Fibroblast of lung (primary cell): ENCODE measurements at places on chromosomes 1 and 21. TPM values are rescaled to one million over a fixed set of nuclear protein-coding genes. Genes with fewer than 3 reads are reported as not detected.

DNA sequence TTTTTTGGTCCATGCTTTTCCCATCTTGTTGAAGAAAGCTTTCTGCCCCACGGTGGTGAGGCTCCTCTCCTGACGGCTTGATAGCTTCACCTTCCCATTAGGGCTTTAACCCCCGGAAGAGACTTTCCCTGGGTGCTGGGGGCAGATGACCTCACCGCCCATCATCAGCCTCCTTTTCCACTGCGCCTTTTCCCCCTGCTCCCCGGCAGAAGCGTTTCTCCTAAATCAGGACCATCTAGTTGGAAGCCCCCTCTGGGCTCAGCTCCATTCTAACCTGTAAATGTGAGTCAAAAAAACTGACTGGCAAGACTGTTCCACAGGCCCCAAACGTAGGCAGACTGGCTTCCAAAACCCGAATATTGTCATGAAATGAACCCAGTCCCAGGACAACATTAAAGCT, 6.7 kb downstream of the POFUT2 start:
- H3K27me3 ChIP-seq = no peaks in the 10 kb centered on the region
- no peak for DNase-seq
- H3K36me3 ChIP-seq = peaks cover 58% of the 10 kb centered on the region
- peaks cover 1% of the 10 kb centered on the region for H3K4me1 ChIP-seq
- H3K4me3 ChIP-seq = no peak overlapping the region

GRCh38 chr1:111364690-111365089, 62.8 kb downstream of the OVGP1 start:
- no peak overlapping the region for H3K4me3 ChIP-seq
- DNase-seq = peak; percentile 5
- H3K36me3 ChIP-seq = no peaks in the 10 kb centered on the region
- H3K4me1 ChIP-seq = no peaks in the 10 kb centered on the region
- H3K27me3 ChIP-seq = peaks cover 2% of the 10 kb centered on the region

DNA sequence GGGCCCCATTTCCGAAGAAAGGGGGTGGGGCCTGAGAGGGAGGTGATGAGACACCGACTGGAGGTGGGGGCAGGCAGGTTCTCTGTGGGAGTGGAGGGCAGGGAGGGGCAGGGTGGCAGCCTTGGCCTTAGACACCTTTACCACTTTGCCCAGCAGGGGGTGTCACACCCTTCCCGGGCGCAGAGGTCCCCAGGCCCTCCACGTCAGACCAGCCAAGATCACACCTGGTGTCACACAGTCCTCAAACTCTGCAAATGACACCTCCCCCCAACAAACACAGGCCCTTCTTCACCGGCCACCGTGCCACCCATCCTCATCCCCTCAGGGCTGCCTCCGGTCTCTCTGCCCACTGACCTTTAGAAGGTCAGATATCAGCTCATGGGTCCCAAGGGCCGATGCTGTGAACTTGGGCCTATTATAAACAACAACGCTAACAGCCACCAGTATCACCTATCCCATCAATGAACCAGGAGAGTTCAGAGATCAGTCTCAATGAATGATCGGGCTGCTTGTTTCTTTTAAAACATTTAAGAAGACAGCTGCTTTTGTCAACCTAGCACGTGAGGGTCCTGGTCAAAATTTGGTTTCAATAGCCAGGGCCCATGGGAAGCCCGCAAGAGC, 103.9 kb downstream of the CASZ1 start:
- no peak overlapping the region for H3K4me3 ChIP-seq
- no peaks in the 10 kb centered on the region for H3K36me3 ChIP-seq
- no peaks in the 10 kb centered on the region for H3K4me1 ChIP-seq
- H3K27me3 ChIP-seq = no peaks in the 10 kb centered on the region
- DNase-seq = no peak
- no peak overlapping the region for H3K27ac ChIP-seq

DNA sequence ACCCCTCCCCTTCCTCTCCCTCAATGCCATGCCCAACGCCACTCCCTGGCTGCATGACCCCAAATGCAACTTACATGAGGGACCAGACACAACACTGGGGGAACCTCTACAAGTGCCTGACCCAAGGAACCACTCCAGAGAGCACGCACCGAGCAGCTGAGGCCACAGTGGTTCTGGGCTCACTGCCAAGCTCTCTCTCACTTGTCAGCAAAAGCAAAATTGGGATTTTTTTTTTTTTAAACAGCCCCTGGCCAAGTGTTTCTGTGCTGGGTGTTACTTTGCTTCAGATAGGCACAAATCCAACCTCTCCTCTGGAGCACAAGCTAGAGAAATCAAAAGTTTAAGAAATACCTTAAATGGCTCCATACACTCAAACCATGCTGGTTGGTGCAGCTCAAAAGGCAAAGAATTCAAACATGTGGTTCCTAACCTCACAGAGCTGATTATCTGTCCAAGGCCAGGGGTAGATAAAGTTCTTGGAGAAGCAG, 363.0 kb downstream of the SETD4 start:
- no peak overlapping the region for H3K27ac ChIP-seq
- H3K36me3 ChIP-seq = no peaks in the 10 kb centered on the region
- H3K4me3 ChIP-seq = no peak overlapping the region
- peak; percentile 68 for DNase-seq
- no peaks in the 10 kb centered on the region for H3K27me3 ChIP-seq

LRRC71 gene
- total RNA-seq = not detected in 2 replicates

RGS13 gene
- total RNA-seq = not detected in 2 replicates
